ENCODE measurements at places on chromosomes 7 and 10.

DNA sequence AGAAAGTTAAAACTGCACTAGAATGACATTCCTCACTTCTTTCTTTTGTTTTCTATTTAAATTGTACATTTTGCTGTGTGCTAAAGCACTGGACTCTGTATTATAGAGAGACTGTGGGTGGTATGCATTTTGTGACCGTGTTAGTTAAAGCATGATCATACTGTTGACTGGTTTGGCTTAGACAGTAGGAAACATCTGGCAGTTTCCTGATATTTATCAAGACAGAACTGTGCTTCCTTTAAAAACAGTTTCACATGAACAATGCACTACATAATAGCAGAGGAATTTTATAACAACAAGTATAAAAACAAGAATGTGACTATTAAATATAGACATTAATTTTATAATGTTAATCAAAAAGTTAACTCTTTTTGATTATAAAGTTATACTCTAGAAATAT lies 23.1 kb downstream of the GNG11 start:
- DNase-seq: no peak

- DNase-seq: no peak
These were observed 38.5 kb downstream of the PYROXD2 start for GRCh38 chr10:98376485-98376884.

- no peak for DNase-seq
These were observed 46.2 kb downstream of the MINDY4 start for GRCh38 chr7:30817371-30817767.

DNA sequence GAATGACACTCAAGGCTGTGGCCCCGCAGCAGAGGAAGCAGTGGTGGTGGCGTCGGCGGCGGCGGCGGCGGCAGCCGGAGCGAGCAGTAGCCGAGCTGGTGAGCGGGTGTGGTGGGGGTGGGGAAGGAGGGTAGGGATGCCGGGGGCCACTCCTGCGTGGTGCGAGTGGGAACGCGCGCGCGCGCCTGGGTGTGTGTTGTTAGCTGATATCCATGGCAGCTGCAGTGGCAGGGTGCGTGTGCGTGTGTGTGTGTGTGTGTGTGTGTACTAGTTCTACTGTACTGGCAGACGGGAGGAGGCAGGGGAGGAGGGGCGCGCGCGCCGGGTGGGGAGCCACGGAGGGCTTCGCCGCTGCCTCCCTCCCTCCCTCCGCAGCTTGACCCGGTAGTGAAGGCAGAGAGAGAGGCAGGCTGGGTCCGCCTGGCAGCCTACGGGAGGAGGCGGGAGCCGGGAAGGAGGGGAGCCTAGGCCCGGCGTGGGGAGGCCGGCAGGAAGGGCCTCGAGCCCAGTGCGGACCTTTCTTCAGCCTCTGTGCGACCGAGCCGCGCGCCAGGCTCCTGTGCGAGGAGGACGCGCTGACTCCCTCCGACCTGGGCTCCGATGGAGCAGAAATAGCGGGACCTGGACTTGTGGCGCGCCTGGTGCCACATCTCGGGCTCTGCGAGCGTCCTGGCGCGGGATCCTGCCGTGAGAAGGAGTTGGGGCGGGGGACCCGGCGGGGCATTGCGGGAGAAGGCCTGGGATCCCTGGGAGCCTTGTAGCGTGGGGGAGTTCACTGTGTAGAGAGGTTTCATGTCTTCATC lies at the start of gene MAGI2:
TSS of gene MAGI2 (minus strand) at position 110 of the 803 bp plus-strand sequence. CDS start 347 bp downstream, outside the sequence.
- DNase-seq: no peak

GRCh38 chr10:27242951-27243551 lies 2.5 kb upstream of the ACBD5 start:
- DNase-seq: no peak

DNA sequence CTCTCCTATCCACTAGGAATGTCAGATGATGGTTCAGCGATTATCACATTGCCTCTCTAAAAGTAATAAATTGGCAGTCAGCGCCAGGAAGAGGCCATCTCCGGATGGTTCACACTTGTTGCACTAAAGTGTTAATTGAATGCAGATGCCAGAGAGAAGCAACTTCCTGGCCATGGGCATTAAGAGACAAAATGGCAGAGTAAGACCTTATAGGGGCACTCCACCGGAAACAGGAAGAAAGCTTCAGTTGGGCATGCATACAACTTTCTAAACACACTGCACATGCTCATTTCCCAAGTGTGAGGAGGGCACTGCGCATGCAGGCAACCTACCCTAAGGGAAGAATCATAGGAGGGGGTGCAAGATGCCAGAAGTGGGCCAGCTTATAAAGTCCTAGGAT lies 71.7 kb upstream of the AUTS2 start:
- no peak for DNase-seq

DNA sequence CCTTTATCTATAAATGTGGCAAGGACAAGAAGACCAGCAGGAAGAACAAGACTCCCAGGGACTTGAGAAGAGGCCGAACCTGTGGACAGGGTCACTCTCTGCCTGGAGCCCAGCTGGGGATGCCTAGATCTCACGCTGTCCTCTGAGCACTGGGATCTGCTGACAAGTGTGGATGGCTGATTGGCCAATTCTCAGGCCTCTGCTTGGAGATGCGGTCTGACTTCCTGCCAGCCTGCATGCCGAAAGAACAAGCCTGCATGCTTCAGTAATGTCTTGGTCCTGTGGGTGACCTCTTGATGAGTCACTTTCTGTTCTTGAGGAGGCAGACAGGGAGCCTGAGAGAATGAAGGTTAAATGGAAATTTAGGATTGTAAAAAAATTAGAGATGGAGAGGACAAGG lies 84.7 kb downstream of the TMEM178B start:
- DNase-seq: no peak

DNA sequence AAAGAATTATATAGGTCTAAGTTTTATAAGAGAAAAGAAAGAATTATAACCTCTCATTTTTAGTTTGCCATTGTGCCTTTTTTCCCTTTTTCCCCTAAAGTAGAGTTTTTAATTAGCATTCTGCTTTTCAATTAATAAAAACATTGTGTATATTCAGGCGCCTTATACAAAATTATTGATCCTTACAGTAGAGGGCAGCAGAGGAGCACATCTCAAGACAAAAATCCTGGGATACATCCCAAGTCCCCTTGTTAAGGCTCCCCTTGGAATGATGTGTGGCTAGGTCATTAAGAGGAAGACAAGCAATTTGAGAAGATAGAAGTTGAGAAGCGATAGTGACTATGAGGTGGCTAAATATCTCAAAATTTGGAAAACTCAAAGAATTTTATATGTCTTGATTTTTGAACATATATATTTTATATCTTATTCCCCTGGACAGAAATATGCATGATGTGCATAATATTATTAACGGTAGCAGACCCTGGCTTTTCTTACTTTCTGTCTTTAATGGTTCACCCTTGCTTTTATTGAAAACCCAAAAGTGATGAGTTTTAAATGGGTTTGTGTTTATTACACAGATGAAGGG lies 19.1 kb upstream of the TPK1 start:
- no peak for DNase-seq

GRCh38 chr7:84122582-84123360 lies 71.8 kb downstream of the SEMA3A start:
- DNase-seq: no peak

GRCh38 chr10:4635388-4635787 lies 190.6 kb upstream of the AKR1E2 start:
- no peak for DNase-seq

- no peak for DNase-seq
These were observed 485.5 kb downstream of the LRMDA start for GRCh38 chr10:75916906-75917305.

GRCh38 chr7:84998665-84999064 lies 188.2 kb downstream of the SEMA3D start:
- DNase-seq: no peak

DNA sequence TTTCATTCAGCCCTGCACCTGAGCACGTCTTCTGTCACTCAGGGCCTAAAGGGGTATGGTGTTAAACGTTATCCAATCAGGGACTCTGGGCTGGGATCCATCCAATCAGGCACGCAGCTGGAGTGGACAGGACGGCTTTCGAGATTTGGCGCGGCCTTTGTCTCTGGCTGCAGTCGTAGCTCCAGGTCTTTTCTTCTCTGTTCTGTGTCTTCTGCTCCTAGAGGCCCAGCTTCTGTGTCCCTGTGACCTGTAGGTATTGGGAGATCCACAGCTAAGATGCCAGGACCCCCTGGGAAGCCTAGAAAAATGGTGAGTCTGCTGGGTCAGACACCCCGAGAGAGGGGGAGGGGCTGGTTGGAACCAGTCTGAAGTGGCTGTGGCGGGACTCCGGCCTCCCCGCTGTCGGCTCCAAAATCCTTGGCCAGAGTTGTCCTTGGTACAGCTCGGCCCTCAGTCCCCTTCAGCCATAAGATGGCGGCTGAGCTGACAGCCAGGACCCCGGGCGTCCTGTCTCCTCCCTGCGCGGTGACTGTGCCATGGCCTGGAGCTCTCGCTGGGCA lies 11.7 kb upstream of the ZNF680 start:
- no peak for DNase-seq

GRCh38 chr10:118818621-118819221 lies 64.0 kb upstream of the CACUL1 start:
- no peak for DNase-seq

DNA sequence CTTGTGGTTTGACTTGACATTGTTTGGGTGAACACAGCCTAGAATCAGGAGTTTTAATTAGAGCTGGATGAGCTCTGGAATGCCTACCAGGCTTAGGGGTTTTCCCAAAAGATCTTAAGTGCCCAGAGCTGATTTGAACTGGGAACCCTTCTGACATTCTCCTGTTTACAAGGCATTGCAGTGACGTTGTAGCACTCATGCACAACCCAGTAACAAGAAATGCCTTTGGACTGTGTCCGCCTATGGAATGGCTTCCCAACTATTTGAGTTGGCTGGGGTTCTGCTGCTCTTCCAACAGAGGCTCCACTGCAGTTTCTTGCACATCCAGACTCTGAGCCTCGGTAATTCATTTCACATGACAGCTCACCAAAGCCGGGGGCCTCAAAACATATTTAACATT lies 76.7 kb upstream of the MKX start:
- DNase-seq: no peak

GRCh38 chr7:112858838-112859237 lies 68.6 kb upstream of the TMEM168 start:
- DNase-seq: no peak

- no peak for DNase-seq
These were observed 1.2 kb upstream of the ADD3 start for GRCh38 chr10:110006358-110007160.

DNA sequence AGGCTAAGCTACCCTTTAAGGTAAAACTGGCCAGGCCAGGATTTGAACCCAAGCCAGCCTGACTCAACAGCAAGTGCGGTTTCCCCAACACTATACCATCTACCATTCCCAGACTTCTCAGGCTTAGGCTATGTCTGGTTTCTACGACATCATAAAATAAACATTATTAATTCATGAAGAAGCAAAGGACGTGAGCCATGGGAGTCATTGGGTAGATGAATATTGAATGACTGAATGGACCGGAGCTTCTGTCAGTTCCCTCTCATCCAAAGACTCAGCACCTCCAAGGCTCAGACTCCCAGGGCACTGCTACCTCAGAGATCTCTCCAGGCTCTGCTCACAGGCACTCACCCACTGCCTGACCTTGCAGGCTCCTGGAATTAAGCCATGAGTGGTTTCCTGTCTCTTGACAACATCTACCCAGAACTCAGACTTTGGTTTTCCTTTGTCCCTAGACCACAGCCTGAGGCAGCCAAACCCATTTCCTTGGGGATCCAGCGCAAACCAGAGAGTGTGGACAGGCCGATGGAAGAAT lies 64.6 kb upstream of the STEAP1B start:
- no peak for DNase-seq

DNA sequence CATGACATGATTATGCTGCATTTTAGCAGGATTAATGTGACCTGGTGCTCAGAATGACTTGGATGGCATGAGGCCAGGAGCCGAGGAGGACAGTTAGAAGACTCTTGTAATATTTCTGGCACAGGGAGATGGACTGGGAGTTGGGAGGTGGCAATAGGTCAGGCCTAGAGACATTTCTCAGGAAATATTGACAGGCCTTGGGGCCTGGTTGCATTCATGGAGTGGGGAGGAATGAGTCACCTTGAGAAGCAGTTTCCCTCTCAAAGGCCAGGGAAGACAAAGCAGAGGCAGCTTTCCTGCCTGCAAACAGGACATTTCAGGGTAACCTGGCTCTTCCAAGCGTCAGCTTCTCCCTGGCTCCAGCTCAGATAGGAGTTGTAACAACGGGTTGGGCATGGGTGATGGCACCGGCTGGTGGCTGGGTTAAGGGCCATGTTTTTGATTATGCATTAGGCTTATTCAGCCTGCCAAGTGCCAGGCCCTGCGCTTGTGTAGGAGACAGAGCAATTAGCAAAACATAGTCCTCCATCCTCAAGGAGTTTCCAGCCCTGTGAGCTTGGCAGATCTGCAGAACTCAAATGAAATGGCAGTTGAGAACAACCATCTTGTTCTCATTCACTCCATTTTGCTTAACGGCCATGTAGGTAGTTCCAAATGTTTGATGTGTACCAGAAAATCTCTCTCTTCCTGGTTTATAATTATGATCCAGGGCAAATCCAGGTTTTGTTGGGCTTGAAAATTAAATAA lies 38.2 kb downstream of the HK1 start:
- no peak for DNase-seq

DNA sequence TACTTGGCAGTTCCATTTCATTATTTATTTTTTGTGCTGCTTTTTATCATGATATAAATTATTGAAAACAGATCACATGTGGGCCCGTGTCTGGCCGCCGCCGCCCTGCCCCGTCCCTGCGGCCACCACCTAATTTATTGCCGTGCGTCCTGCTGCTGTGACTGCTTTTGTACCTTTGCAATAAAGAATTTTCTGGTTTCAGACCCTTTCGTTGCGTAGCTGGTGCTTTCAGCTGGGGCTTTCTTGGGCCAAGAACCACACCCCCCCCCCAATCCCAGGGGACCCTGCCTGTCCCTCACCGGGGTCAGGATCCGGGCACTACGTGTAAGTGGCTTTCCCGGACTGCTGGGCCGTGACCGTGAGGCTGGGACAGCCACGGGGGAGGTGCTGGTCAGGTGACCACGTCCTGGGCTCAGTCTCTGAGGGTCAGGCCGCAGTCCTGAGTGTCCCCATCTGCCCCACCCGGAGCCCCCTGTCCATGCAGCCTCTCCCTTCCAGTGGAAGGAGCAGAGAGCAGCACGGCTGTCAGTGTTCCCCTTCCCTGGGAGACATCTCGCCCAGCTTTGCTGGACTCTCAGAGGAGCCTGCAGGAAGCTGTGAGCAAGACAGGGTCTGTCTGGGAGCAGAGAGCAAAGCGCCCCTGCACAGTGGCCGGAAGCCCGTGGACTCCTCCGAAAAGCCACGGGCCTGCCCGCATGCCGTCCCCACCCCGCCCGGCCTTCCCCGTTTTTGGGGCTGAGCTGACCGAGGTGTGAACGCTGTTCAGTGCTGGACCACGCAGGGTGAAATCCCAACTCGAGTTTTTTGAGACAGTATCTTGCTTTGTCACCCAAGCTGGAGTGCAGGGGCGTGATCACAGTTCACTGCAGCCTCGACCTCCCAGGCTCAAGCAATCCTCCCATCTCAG lies 12.6 kb downstream of the MAFK start:
- no peak for DNase-seq

DNA sequence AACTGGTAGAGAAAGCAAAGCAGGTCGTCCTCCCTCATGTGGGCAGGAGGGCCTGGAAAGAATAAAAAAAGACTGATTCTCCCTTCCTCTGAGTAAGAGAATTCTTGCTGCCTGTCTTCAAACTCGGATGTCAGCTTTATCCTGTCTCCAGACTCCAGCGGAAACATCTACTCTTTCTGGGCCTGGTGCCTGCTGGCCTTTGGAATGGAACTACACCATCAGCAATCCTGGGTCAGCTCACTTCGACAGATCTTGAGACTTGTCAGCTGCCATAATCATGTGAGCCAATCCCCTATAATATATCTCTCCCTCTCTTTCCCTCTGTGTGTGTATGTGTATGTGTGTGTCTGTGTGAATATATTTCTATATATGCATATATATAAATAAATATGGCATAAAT lies 411.0 kb upstream of the DPP6 start:
- DNase-seq: no peak

Data from iPS DF 6.9 (cell line).